ENCODE measurements at places on chromosomes 12 and 14. TPM values are rescaled to one million over a fixed set of nuclear protein-coding genes. Genes with fewer than 3 reads are reported as not detected.

Gene PLA2G1B
- total RNA-seq, result 0.84 TPM

Gene HOXC10
- not detected for total RNA-seq

Gene SEL1L
- total RNA-seq, result 117 TPM

Gene NFATC4
- total RNA-seq, result 1.4 TPM

Gene IL31
- not detected for total RNA-seq

Gene DBX2
- total RNA-seq, result not detected

Gene SPX
- total RNA-seq, result 0.25 TPM

Gene RFX4
- total RNA-seq, result not detected

Gene CLEC14A
- 7.3 TPM for total RNA-seq

Gene RFLNA
- not detected for total RNA-seq

Gene VDR
- 0.42 TPM for total RNA-seq

Gene CHMP4A
- 19.6 TPM for total RNA-seq

Gene STXBP6
- 2.1 TPM for total RNA-seq

Gene SLC10A1
- total RNA-seq, result 77.3 TPM

Gene DEPDC4
- 1.7 TPM for total RNA-seq

Gene SIX4
- total RNA-seq, result 0.93 TPM

Gene RASSF3
- total RNA-seq, result 9.1 TPM

Gene OR6C2
- total RNA-seq, result not detected

Gene KLRC2
- 0.19 TPM for total RNA-seq

Gene INSM2
- total RNA-seq, result not detected

Gene HRK
- not detected for total RNA-seq

Gene SLCO1A2
- not detected for total RNA-seq

Gene CLEC9A
- not detected for total RNA-seq

Gene EMP1
- total RNA-seq, result 5.6 TPM

Gene CDH24
- total RNA-seq, result 0.50 TPM

Gene STAC3
- 0.84 TPM for total RNA-seq

Gene KRT81
- not detected for total RNA-seq

Gene SLC17A8
- 0.08 TPM for total RNA-seq

Gene ADCY6
- total RNA-seq, result 12.7 TPM

Gene DLK1
- 331 TPM for total RNA-seq

Gene GLIPR1
- total RNA-seq, result 4.8 TPM

Gene SLC39A5
- 157 TPM for total RNA-seq

Gene CDK4
- total RNA-seq, result 28.1 TPM

All from liver (tissue), 10 donors.